H54 (cell line): ENCODE measurements at places on chromosomes 16 and 17.

- peak; percentile 21 for DNase-seq
These were observed 4.6 kb downstream of the GAN start for GRCh38 chr16:81319221-81319912.

DNA sequence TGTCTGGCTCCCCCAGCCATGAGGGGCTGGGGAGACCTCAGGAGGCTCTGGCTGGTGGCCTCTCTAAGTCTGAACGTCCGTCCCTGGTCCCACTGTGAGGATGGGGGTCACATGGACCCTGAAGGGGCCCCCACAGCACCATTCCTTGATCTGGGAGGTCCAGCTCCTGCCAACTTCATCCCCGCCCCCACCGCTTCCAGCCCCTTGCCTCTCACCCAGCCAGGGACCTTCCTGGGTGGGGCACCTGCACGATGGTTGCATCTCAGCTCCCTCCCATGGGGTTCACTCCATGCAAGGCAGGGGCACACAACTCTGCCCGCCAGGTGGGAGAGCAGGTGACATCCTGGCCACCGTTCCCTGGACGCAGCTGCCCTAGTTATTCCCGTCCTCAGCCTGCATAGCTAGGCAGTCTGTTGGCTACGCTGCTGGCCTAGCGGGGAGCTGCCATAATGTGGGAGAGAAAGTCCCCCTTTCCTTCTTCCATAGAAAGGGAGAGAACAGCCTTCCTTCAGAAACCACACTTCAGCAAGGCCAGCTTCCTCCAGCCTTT, 217.9 kb upstream of the RPL38 start:
- DNase-seq: no peak

DNA sequence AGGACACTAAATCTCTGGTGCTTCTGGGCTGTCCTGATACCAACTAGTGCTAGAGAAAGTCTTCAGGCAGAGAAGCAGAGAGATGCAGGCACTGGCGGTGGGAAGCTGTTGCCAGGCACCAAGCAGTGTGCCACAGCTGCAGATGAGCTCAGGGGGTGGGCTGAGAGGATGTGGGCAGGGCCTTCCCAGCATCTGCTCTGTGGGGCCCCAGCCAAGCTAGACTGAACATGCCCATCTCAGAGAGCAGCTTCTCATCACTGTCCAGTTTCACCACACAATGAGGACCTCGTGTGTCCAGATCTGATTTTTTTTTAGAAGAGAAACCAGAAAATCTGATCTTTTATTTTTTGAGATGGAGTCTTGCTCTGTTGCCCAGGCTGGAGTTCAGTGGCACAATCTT, 17.1 kb downstream of the PSKH1 start:
- no peak for DNase-seq

- DNase-seq: no peak
These were observed 787.4 kb downstream of the KCNJ2 start for GRCh38 chr17:70956726-70957125.

DNA sequence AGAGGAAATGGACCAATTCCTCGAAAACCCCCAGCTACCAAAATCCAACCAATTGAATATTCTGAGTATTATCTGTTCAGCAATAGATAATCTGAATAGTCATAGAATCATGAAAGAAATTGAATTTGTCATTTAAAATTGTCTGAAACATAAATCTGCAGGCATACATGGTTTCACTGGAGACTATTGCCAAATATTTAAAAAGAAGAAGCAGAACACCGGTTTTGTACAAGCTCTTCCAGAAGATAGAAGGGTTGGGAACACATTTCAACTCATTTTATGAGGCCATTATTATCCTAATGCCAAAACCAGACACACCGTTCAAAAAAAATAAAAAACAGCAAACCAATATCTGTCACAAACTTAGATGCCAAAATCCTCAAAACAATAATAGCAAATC, 195.5 kb downstream of the RPTOR start:
- DNase-seq: no peak

DNA sequence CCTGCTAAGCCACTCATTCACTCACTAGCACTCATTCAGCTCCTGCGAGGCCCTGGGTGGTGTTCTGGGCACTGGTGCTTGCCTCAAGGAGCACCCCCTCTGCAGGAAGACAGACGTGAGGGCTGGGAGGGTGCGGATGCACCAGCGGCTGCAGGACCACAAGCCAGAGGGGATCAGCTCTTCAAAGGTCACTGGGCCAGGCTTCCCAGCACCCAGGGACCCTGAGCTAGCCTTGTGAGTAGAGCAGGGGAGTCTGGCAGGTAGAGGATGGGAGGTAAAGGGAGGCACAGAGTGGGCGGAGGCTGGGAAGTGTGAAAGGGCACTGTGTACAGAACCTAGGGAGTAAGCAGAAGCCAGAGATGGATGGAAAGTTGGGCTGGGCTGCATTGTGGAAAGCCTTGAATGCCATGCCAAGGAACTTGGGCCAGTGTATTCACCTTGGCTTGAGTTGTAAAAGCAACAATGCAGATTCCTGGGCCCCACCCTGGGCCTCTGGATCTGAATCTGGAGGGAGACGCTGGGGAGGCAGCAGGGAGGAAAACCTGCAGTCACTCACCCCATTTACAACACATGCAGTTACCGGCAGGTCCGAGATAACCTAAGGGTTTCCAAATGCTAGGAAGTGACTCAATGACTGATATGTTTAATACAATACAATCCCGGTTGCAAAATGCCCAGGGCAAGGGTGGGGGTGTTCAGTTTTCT, 1.7 kb downstream of the IL4R start:
- DNase-seq: peak; percentile 61

DNA sequence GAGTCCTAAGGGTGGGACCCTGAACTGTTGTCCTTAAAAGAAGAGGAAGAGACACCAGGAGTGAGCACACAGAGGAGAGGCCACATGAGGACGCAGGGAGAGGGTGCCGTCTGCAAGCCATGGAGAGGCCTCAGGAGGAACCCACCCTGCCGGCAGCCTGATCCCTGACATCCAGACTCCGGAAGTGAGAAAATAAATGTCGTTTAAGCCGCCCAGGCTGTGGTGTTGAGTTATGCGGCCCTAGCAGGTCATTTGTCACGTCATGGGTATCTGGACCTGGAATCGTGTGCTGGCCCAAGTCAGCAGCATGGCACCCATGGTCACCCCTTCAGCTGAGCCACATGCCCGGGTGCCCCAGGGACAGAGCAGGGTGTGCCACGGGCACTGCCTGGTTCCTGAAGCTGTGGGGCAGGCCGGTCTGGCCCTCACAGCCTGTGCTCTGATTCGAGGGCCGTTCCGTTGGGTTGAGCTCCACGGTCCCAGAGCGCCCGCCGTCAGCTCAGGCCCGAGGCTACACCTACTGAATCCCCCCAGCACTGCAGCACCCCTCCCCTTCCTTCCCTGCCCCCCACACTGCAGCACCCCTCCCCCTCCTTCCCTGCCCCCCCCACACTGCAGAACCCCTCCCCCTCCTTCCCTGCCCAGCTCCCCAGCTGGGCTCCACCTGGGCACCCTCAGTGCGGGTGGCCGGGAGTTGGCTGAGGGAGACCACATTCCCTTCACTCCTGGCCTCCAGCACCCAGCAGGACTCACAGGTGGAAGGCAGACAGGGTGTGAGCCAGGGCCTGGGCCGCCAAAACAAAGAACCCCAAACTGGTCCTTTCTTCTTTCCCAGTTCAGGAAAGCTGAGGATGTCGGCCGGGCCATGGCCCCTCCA, 2.7 kb upstream of the CCDC57 start:
- DNase-seq: no peak

- DNase-seq: no peak
These were observed 11.6 kb upstream of the MFAP4 start for GRCh38 chr17:19398301-19399181.

DNA sequence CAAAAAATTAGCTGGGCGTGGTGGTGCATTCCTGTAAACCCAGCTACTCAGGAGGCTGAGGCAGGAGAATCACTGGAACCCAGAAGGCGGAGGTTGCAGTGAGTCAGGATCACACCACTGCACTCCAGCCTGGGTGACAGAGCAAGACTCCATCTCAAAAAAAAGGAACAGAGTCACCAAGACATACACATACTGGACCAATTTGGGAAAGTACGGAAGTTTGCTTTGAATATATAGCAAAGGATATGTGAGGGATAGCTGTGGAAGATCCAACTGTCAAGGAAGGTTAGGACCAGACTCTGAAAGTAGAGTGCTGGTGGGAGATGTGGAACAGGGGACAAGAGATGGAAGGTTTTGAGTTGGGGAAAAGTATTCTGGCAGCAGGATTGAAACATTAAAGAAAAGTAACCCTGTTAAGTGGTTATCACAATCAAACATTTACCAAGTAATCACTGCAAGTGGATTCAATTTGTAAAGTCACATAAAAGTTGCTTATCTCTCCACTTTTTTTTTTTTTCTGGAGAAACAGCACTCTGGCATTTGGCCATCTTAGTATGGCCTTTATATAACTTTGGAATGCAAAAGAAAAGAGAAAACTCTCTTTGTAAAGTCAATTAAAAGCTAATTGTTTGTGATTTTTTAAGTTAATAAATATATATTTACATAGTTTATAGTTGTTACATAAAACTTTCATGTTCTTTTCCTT, 259.4 kb upstream of the TBX2 start:
- DNase-seq: no peak

DNA sequence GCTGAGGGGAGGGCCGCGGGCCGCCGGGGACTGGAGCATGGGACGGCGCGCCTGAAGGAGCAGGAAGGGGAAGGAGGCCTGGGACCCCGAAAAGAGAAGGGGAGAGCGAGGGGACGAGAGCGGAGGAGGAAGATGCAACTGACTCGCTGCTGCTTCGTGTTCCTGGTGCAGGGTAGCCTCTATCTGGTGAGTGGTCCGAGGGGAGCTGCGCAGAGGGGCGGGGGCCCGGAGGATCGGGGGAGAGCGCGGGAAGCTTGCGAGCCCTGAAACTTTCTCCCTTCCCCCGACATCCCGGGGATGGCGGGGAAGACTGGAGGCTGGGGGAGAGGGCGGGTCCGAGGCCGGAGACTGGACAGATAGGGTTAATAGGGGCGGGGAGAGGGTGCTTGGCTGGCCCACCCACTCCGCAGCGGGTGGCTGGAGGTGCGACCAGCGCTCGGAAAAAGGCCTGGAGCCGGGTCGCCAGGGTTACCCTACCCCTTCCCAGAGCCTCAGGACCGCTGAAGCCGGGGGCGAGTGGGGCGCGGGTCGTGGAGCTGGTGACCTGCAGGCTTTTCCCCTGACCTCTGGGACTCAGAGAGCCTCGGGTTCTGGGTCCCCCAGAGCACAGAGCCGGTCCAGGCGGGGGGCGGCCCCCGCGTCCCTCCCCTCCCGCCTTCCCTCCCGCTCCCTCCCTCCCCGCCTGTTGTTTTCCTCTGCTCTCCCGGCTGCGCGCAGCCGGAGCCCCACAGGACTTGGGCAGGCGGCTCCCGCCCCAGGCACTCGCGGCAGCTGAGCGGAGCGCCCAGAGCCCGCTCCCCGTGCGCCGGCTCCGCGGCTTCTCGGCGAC, 631 bp downstream of the NXPH3 start:
- DNase-seq: peak; percentile 76

- DNase-seq: peak; percentile 57
These were observed 13.4 kb downstream of the PGS1 start for GRCh38 chr17:78391843-78392242.

DNA sequence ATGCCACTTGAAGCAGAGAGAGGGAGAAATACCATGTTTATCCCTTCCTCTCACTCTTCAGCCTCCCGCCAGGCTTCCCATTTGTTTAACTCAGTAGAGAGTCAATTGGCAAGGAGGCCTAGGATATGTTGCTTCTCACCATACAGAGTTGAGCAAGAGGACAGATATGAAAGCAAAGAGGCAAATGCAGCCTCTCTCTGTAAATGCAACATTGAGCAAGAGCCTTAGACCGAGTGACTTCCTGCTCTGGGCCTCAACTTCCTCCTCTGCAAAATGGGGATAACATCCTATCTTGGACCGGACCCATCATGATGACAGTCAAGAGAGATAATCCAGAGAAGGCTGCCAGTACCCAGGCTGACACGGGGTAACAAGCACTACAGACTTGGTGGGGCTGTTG, 36.8 kb downstream of the SOCS1 start:
- no peak for DNase-seq

DNA sequence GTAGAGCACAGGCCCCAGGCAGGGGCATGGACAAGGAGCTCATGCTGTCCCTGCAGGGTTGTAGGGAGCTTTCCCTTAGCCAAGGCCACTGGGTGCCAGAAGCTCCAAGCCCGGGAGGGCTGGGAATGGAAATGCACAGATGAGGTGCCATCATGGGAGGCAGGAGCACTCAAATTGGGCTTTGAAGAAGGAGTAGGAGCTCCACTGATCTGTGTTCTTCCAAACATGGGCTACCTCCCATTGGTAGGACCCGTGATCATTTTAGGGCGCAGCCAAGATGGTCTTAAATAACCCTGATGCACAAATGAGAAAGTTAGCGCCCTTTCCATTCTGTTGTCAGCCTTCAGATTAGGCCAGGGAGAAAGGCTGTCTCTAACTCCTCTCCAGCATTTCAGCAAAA, 201.5 kb downstream of the ZNF423 start:
- no peak for DNase-seq

DNA sequence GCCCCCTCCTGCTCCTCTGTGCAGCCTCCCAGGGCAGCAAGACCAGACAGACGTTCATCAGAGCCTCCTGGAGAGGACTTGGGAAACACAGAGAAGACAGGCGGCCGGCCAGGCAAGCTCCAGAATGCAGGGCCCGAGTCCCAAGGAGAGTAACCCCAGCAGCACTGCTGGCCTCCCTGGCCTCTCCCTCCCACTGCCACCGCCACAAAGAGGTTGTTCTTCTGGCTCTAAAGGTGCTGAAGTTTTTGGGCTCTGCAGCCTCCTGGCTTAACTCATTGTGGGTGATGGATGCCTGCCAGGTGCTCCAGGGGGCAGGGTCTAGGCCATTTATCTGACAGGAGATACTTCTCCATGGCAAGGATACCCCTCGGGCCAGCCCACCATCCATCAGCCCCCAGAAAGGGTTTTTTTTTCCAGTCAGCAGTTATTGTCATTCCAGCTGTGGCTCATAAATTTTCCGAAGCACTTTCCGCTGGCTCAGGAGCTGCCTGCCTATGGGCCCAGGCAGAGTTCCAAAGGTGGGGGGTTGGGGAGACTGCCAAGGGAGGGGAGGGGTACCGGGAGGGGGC, 32.0 kb upstream of the MRPS23 start:
- no peak for DNase-seq

DNA sequence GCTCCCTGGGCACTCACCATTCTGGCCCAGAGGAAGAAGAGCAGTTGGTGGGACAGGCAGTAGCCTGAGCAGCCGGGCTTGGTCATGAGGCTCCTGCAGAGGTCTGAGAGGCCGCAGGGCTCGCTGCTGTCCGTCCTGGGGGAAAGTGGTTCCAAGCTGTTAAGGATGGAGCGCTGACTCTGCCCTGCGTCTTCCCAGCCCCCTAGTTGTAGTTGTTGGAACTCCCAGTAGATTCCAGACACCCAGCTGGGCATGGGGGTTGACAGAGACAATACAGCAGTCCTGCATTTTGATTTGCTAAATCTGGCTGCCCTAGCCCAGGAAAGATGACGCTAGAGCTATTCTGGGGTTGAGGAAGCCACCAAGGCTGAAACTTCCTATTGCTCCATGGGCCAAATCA, 7.3 kb downstream of the C16orf89 start:
- no peak for DNase-seq

- no peak for DNase-seq
These were observed at the start of gene CASKIN1 for GRCh38 chr16:2196162-2196980. Gene CASKIN1 (minus strand): TSS chr16:2196605. CDS start chr16:2196432, 173 bp downstream.

- no peak for DNase-seq
These were observed 38.3 kb downstream of the CDK5R1 start for GRCh38 chr17:32525122-32525521.
